ENCODE measurements at places on chromosomes 6 and 20.

DNA sequence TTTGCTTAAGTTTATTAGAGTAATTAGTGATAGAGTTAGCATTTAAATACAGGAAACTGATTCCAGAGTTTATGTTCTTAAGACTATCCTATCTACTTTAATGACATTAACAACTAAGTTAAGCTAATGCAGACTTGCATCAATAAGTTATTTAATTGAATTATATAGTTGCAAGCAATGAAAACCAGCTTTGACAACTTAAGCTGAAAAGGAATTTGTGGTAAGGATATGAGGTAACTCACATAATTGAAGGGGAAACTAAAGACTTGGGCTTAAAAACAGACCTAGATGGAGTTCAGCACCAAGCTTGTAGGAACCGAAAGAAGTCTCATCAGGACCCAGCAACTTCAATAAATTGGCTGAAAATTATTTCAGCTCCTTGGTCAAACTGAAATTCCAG is 222.3 kb downstream of the IBTK start:
- no peak for DNase-seq

GRCh38 chr6:163302747-163303146 is 111.8 kb upstream of the QKI start:
- DNase-seq: no peak

- no peak for DNase-seq
These were observed 262.2 kb downstream of the NRN1 start for GRCh38 chr6:5744497-5744896.

GRCh38 chr6:3458706-3459421 is 2.0 kb upstream of the SLC22A23 start:
- no peak for DNase-seq

GRCh38 chr6:84867521-84867920 is 103.1 kb upstream of the TBX18 start:
- DNase-seq: no peak

DNA sequence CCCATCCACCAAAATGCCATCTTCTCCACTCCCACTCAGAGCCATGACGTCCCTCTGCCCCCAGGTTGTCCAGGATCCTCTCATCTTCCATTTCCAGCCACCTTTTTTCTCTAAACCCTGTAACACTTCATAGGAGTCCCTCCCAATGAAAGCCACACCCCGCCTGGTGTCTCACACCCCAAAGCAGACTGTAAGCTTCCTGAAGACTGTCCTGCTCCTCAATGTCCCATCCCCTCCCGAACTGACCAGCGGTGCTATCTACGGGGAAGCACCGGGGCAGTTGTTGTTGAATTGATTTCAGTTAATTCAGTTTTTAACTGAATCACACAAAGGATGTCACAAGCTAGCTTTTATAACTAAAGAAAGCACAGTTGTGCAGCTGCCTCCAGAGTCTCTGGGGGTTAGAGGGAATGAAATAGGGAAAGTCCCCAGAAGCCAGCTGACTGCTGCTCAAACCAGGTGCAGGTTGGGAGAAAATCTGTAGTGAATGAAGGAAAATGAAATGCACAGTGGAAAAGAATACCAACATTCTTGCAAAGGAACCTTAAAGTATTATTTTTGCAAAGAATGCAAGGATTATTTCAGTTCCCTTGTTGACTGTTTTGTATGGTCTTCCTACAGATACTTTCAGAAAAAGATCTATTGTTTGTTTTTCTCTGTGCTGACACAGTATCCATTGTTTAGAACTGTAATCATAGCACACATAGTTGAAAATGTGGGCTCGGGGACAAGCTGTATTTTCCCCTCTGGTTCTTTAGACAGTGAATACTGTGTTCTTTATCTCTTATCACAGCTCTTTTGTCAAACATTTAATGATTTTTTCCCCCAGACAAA is 222.6 kb upstream of the QKI start:
- DNase-seq: no peak

- no peak for DNase-seq
These were observed 15.1 kb downstream of the RFPL4B start for GRCh38 chr6:112362027-112362795.

DNA sequence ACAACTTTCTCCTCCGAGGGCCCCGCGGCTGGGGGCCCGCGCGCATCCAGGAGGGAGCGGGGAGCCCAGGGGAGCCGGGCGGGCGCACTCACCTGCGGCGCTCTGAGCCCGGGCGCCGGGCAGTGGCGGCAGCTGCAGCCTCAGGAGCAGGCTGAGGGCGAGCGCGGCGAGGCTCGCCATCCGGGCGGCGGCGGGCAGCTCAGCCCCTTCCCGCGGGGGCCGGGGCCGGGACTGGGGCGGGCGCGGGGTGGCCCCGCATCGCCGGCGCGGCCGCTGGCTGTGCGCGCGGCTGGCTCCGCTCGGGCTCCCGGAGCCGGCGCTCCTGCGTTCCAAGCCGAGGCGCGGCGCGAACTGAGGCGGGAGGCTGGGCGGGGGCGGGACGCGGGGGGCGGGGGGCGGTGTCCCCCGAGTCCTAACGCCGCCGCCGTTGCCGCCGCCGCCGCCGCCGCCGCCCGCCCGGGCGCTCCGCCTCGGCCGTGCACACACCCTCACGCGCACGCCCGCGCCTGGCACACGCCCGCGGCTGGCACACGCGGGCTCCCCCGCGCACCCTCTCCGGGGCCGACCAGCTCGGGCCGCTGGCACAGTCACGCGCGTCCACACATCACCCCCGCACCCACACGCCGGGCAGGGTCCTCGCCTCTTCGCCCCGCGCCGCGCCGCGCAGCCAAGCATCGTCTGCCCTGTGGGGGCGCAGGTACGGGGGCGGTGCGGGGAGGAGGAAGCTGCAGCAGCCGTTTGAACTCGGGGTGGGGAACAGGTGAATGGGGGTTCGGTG is at the start of gene PTPRT:
PTPRT (minus strand) TSS at position 353 of the 778 bp plus-strand sequence; CDS start at position 180, 173 bp downstream.
- no peak for DNase-seq

- no peak for DNase-seq
These were observed 11.1 kb upstream of the CD164 start for GRCh38 chr6:109393157-109393885.

- DNase-seq: no peak
These were observed 29.5 kb downstream of the MAFB start for GRCh38 chr20:40659567-40659966.

- no peak for DNase-seq
These were observed 198.5 kb downstream of the C6orf118 start for GRCh38 chr6:165110860-165111259.

GRCh38 chr20:47263080-47263464 is 93.4 kb downstream of the ZMYND8 start:
- DNase-seq: no peak

DNA sequence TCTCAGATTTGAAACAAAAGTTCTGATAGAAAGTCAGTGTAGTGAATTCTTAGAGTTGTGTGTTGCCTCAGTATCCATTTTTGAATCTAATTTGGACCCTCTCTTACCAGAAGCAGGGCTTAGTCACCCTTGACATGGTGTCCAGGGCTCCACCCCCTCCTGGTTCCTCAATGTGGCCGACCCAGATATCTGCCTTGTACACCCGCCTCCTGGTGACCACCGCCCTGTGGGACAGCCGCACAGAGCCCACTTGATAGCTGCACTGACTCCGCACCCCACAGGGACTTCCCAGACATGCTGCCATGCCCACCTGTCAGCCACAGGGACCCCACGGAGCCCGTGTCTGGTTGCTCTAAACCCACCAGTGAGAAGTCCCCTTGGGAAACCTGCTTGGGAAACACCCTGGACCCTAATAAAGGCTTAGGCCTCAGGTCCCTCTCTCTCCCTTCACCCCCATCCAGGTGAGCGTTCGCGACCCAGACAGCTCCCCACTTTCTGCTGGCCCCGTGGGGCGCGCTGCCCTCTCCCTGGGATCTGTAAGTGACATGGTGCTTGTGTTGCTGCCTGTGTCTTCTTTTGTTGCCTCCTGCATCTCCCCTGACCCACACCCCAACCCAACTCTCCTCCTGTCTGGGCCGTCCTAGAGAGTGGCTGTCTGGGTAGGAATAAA is 47.2 kb upstream of the SYNDIG1 start:
- no peak for DNase-seq

DNA sequence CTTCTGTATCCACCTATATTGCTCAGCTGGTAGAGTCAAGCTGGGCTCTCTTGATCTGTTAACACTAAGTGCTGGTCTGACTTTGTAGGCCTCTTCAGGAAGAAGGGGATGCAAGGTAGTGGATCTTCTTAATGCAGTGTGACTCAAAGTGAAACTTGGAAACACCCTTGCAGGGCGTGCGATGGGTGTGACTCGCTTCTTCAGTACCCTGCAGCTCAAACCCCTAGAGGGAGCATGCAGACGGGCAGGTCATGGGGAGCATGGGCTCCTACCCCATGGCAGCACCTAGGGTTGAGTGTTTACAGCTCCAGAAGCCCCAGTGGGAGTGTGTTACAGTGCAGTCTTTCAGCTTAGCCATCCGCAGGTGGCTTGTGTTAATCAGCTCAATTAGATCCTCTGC is 757 bp upstream of the SAMD3 start:
- no peak for DNase-seq

GRCh38 chr6:15509335-15509933 is 153.4 kb downstream of the DTNBP1 start:
- DNase-seq: no peak

- DNase-seq: peak; percentile 55
These were observed at the start of gene GMPR for GRCh38 chr6:16238057-16238962. Gene GMPR, plus strand, starts transcription at chr6:16238587. Its CDS starts 107 bp downstream, at chr6:16238694.

DNA sequence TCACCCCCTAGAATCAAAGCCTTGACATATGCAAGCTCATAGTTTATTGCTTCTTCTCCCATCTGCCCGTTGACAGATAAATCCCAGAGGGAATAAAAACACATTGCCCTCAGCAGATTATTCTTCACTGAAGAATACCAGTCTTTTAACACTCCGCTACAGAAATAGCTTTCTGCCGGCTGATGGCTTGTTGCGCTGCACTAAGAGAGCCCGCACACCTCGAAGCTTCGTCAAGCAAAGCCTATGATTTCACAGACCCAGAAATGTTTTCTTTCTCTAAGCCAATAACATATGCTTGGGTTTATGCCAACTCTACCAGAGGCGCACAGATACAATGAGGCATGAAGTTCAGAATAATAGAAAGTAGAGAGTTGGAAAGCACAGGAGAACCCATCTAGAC is 208.9 kb upstream of the FOXQ1 start:
- no peak for DNase-seq

DNA sequence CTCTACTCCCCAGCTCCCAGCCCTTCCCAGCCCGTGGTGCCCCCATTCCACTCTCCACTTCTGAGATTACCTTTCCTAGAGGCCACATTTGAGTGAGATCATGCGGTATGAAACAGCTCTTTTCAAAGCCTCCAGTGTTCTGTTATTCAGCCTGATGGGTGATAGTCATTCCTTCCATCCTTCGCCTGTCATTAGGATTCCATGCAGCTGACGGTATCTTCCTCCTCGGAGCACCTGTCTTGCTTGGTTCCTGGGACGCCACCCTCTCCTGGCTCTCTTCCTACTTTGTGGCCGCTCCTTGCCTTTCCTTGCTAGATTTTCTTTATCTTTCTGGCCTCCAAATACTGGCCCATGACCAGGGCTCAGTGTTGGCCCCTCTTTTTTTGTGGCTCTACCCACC is 137.0 kb downstream of the ARID1B start:
- no peak for DNase-seq

- DNase-seq: no peak
These were observed 24.8 kb downstream of the FUCA2 start for GRCh38 chr6:143486752-143487151.

DNA sequence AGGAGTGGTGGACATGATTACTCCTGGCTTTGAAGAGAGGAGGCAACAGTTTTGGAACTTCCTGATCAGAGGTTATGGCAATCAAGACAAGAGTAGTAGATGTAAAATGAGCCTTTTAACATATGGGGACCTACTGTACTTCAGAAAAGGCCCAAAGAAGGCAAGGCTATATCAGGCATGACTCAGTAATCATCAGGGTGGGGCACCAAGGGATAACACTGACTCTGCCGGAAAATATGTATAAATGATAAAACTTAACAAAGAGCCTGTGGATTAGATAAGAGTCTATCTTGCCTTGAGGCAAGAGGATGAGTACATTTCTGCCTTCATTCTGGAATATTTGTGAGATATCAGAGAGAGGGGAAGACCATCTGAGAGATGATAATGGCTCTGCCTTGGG is 1389.9 kb upstream of the MAP3K7 start:
- DNase-seq: no peak

DNA sequence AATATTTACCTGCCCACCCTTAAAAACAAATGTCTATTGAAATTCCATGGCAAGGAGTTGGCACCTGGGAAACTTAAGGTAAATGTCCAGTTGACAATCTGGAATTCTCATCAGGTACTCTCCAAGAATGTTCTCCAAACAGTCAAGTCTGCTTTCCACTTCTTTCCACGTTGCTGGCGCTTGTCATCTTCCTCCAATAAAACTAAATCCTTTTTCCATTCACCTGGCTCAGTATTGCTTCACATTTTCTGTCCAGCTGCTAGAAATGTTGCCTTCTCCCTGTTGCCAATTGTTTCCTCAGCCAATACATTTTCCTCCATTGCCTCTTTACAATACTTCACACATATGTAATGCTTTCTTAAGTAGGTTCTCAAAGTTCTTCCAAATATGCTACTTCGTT is 1288.1 kb upstream of the MAP3K7 start:
- no peak for DNase-seq

DNA sequence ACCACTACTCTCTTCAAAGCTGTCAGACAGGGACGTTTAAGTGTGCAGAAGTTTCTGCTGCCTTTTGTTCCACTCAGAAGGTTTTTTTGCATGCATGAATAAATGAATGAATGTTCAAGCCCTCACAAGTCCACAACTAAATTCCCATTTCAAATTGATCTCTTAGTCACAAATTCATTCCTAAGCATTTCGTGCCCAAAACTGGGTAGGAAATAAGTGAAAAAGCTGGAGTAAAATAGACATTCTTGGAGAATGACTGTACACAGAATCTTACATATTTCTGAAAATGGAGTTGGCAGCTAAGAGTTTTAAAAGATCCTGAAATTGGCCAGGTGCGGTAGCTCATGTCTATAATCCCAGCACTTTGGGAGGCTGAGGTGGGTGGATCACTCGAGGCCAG is 117.6 kb downstream of the PERP start:
- DNase-seq: no peak

- DNase-seq: no peak
These were observed 41.9 kb downstream of the PTGIS start for GRCh38 chr20:49526056-49526455.

DNA sequence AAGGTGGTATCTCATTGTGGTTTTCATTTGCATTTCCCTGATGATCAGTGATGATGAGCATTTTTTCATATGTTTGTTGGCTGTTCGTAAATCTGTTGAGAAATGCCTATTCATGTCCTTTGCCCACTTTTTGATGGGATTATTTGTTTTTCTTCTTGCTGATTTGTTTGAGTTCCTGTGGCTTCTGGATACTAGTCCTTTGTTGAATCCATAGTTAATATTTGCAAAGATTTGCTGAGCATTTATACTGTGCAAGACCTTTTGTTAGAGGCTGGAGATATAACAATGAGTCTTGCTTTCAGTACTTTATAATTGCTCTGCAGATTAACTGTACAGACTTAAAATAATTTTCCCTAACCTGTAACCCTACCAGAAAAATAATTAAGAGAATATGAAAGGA is 35.6 kb downstream of the PDE7B start:
- DNase-seq: no peak
